ENCODE measurements at places on chromosomes 2 and 18.

DNA sequence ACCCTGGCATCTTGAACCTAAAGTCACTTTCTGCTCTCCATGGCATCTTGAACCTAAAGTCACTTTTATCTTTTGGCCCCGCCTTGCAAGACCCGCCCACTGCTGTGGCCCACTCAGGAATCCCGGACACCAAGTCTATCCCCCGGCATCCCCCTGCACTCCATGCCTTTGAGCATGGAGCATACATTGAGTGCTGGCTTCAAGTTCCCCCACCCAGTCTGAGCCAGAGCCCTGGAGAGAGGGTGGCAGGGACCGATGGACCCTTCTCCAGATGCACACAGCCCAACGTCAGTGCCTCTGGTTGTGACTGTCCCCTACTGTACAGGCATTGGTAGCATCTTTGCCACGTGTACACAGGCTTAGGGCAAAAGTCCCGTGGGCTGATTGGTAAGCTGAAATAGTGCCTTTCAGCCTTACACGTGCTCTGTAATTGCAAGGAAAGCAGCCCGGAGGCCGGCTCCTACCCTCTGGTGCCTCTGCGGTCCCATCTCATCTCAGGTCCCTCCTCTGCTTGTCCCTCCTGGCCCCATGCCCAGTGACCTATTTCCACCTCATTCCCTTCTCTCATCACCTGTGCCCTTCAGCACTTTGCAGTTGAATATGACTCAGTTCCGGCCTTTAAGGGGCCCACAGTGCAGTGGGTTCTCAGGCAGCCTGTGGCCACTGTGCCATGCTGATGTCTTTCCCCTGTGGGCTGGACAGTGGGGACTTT is 154.0 kb downstream of the INHBB start:
- no peak for DNase-seq

DNA sequence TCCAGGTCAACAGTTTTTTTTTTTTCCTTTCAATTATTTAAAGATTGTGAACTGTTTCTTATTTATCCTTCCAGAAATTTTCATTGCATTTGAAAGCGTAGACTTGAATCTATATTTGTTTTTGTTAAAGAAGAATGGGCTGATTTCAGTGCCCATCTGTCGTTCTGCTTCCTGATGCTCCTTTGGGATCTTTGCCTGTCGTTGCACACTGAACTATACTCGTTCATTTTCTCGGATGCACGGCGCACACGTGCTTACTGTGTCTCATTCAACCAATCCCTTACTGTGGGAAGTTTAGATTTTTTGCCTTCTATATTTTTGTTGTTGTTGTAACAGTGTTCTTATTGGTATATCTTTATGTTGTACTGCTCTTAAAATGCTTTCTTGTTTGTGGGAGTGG is 149.7 kb downstream of the VAPA start:
- DNase-seq, result no peak

DNA sequence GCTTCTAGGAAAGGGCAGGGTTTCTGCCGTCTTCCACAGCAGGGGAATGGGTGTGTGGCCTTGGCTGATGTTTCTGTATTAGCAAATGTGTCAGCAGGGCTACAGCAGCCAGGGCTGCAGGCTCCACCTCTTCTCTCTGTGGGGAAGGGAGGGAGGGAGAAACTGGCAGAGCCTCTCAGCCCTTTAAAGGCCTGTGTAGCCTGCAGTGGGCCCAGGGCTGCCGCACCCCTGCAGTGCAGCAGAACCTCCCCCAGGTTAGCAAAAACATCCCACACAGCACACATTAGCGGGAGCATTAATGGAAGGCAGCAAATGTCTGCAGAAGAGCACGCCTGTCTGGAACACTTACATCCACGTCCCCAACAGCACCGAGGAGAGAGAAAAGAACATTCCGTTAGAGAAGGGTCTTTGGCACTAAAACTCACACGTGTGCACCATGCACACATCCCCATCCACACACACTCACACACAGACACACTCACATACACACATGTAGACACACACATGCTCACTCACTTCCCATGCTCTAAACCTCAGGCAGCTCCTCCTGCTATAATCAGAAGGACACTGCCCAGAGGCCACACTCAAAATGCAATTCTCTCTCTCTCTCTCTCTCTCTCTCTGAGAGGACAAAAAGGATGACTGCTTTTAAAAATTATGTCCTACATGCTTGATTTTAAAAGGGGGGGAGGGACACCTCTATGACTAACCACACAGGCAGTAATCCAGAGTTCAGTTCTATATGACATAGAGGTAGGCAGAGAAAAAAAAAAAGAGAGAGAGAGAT is 24.1 kb downstream of the MRPL35 start:
- peak; percentile 76 for DNase-seq

GRCh38 chr2:2846332-2847208 is 515.5 kb upstream of the MYT1L start:
- DNase-seq, result no peak

DNA sequence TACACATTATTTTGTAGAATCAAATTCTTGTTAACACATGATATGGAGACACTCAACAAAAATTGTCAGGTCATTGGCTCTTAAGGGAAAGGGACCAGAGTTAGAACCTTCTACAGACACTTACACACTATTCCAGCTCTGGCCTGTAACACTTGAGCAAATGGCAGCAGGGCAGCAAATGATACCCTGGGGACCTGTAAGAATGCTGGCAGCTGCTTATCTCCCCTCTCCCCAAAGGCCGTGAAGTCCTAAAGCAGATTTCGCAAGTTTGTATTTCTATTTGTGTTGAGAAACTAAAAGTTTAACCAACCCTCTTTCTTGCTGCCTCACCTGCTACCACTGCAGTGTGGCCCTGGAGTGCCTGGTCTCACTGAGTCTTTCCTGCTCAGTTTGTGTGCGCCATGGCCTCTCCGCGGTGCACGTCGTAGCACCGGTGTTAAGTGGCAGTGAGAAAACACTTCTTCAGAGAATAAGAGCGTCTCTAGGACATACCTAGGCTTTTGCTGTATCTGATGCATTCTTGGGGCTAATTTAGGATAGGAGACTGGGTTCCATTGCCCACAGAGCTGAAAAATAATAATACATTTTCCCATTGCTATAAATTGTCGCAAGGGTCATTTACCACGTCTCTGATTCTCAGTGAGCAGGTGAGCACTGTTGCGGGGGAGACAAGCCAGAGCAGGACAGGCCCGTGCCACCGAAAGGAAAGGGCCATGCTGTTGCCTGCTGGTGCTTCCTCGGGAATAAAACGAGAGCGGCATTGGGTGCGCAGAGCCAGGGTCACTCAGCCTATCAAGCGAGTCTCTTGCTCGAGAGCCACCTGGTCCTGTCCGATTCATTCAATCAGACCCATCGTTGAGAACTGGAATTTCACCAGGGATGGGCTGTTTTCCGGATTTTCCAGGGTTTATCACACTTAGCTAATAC is 204.9 kb downstream of the PTGR3 start:
- peak; percentile 27 for DNase-seq

DNA sequence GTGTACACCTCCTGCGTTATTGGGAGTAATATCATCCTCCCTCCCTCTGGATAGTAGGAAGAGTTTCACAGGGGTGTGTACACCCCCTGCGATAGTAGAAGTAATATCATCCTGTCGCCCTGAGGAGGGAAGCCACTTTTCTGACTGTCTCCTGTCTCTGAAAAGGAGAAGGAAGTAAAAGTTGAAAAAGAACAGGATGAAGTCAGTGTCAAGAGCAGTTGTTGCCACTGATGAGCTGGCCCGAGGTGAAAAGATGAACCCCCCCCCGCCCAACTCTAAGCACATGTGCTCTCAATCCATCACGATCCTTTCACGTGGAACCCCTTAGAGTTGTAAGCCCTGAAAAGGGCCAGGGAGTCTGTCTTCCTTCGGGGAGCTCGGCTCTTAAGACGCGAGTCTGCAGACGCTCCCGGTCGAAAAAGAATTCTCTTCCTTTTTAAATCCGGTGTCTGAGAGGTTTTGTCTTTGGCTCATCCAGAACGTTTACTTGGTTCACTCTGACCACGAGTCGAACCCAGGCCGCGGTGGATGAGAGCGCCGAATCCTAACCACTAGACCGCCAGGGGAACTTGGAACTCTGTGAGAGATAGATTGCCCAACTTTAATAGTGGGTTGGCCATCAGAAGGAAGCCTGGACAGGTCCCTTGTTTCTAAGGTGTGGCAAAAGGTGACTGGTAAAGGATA is 22.4 kb upstream of the NAGK start:
- DNase-seq, result no peak

DNA sequence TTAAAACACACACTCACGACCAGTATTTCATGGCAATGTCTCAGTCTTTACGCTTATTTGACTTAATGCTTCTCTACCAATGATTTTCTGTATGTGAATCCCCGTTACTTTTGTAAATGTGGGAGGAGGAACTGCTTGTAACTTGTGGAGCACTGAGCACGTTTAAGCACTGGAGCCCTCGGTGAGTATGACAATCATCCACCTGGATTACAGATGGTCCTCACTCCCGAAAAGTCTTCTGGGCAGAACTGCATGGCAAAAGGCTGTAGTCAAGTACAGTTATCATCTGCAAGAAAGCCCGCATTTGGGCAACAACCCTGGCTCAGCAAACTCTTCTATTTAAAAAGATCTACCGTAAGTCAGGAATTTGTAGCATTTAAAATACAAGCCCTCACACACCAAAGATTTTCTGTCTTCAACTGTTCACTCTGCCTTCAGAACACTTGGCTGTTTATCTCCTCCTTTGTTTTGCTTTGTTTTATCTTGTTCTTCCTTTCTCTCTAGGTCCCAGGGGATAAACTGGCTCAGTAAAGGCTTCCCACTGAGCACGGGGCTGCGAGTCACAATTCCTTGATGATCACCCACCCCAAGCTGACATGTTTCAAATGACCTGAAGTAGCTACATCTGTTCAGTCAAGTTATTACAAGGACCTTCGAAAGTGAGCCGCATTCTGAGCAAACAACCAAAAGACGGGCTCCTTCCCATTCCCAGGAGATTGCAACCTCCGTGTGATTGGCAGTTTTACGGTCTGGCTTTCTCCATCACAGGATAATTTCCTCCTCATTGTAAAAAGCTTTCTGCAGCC is 102.2 kb downstream of the DLGAP1 start:
- no peak for DNase-seq

DNA sequence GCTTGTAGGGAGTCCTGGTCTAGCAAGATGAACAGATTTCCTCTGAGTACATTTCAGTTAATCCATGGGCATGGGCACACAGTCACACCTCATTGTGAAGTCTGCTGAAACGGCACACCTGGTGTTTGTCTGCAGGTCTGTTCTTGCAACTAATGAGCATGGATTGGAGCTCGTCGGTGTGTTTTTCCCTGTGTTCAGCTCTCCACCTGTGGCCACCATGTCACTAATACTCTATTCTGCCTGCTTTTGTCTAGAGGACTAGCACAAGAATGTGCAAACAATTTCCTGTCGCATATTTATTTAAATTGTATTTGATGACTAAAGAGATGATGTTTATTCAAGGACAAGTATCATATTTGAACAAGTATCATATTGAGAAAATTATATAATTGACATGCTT is 24.5 kb upstream of the PPP4R1 start:
- no peak for DNase-seq

- DNase-seq, result no peak
Observed at GRCh38 chr2:70887550-70888246, 48.0 kb upstream of the ATP6V1B1 start.

DNA sequence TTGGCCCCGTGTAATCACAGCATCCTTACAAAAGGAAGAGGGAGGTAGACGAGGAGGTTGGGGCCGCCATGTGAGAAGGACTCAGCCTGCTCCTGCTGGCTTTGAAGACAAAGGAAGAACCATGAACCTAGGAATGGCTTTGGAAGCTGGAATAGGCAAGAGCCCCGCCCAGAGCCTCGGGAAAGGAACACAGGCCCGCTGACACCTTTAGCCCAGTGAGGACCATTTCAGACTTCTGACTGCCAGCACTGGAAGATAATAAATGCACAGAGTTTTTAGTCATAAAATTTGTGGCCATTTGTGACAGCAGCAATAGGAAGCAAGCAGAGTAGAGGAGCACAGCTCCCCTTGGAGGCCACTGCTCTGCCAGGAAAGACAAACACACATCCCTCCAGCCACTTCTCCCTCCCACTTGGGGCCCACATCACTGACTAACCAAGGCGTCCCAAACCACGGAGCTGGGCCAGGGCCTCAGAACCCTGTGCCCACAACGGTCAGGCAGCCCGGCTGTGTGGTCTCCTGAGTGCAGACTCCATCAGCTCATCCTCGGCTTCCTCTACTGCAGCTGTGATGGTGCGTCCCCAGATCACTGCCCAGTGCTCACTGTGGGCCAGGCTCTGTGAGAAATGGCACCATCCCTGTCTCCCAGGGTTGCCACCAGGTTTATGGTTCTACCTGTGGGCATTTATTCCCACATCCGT is 39.7 kb downstream of the TFCP2L1 start:
- no peak for DNase-seq

DNA sequence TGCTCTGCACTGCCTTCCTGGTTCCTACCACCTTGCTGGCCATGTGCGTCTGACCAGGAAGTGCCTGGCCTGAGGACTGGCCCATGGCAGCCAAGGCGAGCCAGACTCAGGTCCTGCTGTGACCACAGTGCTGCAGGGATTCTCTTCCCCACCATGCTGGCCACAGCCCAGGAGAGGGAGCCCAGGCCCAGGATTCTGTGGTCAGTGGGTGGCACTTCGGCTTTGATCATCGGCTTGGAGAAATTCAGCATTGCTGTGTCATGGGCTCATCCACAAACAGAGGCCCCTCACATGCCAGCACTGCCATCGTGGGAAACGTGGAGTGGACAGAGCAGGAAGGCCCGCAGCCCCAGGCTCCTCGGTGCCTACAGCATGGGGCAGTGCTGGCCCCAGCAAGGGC is 211.6 kb downstream of the SEPTIN10 start:
- no peak for DNase-seq

DNA sequence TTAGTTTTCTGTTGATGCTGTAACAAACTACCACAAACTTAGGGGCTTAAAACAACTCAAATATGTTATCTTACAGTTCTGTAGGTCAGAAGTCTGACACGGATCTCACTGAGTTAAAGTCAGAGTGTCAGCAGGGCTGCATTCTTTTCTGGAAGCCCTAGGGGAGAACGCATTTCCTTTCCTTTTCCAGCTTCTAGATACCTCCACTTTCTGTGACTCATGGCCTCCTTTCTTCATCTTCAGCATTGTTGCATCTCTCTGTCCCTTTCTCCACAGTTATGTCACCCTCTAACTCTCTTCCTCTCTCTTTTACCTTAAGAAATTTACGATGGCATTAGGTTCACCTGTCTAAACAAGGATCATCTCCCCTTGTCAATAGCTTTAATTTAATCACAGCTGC is 13.3 kb upstream of the PPP4R1 start:
- peak; percentile 64 for DNase-seq

GRCh38 chr2:86825693-86826381 is 35.1 kb upstream of the CD8A start:
- no peak for DNase-seq
